ENCODE measurements at places on chromosomes 6 and 20.

DNA sequence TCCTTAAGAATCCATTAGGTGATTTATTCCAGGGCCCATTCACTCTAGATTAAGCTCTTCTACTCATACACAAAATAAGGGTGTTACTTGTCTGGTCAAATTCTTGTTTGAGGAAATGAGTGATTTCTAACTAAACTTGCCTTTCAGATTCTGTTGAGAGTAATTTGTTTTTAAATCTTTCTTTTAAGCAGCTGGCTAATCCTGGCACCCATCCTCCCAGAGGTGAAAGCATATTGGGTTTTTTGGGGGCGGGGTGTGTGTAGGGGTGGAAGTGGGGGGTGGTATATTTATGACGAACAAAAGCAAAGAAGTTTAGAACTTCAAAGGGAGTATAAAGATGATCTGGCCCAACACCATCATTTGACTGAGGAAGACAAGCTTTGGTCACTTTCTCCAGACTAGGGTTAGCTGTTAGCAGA lies 94.7 kb downstream of the RTN4IP1 start:
- DNase-seq: no peak

DNA sequence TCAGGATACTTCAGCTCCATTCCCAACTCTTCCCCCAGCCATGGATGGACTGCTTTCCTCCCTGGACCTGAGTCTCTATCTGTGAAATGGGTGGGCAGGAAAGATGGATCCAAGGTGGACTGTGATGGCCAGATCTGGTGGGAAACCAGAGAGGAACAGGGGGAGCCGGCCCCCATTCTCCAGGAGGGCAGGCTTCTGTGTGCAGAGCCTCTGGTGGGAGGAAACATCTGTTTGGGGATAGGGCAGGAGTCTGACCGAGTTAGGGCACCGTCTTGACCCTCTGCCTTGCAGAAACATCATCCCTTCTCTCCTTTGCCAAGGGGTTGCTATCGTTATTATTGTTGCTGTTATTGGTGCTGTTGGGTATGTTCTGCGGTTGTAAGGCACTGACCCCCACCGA lies 91.5 kb downstream of the TOX2 start:
- no peak for DNase-seq

GRCh38 chr6:113437566-113437965 lies 419.6 kb upstream of the MARCKS start:
- DNase-seq: no peak

GRCh38 chr20:44745598-44746366 lies at the start of gene KCNK15:
TSS of gene KCNK15 (plus strand) at chr20:44745865. CDS start at chr20:44745911, 46 bp downstream.
- peak; percentile 10 for DNase-seq

GRCh38 chr20:3420211-3420707 lies 12.8 kb upstream of the DNAAF9 start:
- peak; percentile 58 for DNase-seq

DNA sequence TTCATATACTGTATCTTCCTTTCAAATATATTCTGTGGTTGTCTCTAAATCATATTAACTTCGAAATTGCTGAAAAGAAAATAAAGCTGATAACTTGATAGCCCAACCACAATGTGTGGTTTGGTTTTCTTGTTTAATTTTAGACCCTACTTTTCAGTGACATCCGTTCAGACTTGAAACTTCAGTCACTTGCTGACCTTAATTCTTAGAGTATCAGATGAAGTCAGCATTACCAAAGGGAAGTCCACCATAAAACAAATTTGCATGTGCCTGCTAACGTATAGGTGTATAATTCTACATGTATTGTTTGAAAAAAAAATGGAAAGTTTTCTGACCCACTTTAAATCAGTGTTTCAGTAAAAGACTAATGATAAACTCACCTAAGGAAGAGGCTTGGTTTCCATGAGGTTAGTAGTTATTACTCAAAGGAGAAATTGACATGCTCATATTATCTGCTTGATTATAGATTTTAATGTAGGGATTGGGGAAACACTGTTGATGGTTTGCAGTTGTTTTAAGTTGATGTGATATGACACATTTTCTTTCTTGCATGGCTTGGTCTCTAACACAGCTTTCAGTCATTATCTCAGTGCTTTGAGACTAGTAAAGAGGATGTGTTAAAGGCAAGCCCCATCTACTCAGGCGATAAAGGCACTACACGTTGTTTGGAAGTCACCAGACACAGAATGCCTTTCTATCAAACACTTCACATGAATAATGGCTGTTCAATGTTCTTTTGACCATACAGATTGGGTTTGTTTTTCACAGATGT lies 5.2 kb upstream of the IL17A start:
- DNase-seq: no peak

DNA sequence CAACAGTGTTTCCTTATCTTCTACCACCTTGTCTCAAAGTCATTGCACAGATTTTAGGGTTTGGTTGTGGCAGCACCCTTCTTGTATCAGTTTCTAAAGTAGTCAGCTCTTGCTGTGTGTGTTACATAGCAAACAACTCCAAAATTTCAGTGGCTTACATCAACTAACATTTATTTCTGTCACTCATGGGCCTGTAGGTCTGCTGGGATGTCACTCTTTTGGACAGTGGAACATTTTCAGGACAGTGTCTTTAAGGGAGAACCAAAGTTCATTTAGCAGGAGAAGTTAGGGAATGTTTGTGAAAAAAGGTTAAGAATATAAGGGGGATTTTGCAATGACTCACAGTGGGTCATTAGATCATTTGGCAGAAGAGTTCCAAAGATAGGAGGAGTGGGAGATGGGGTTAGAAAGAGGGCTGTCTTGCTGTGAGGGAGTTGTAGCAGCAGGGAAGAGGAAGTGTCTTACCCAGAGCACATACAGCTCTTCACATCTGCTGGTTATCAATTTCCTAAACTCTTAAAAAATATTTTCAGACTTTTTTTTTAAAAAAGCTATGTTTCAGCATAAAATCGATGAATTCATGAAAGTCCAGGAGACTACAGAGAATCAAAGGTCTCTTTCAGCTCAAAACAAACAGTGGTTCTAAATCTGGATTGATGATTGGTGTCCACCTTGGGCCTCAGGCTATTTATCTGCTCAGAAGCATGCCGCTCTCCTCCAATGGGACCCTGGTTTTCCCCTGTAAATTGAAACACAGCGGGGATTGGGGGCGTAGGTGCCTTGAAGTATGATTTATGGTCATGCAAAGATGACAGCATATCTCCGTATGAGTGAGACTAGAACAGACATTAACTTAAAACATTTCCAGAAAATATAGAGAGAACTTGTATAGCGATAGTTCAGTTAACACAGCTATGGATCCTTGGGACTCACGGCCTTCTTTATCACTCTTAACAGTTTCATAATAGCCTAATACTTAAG lies 117.3 kb downstream of the B3GAT2 start:
- DNase-seq: no peak

GRCh38 chr6:129981598-129981997 lies 36.8 kb upstream of the L3MBTL3 start:
- no peak for DNase-seq

DNA sequence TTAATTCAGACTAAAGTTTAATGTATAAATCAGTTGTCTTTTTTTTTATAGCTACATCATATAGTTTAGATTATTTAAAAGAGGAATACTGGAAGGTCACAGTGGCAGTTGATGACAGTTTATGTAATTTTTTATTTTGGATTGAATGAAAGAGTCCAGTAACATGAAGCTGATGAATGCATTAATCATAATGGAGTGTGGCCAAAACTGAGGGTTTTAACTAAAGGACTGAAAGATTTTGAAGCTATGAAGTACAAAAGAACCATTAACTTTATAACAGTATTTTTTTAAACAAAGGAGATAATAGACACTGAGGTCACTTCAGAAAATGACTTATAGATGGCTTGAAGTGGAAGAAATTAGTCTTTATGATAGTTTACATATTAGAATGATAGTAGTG lies 41.3 kb downstream of the TRMT11 start:
- no peak for DNase-seq

GRCh38 chr6:43798688-43799444 lies 28.9 kb downstream of the VEGFA start:
- no peak for DNase-seq

DNA sequence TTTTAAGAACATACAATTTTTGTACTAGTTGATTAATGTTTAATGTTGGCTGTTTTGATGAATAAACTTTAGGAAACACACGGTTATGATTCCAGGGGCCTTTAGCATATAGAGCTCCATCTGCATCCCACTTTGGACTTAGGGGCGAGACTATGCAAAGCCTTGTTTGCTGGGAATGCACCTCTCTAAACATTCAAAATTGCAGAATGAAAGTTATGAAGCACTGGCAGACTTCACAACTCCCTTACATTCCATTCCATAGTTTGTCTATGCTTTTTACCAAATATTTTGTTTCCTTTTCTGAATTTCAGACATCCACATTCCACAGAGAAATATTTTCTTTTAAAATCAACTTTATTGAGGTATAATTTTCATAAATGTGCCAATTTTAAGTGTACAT lies 10.3 kb upstream of the TCP11 start:
- DNase-seq: no peak

GRCh38 chr6:116682334-116682712 lies 1.3 kb downstream of the KPNA5 start:
- DNase-seq: peak; percentile 19

GRCh38 chr20:21623074-21623780 lies 82.2 kb upstream of the PAX1 start:
- no peak for DNase-seq

- DNase-seq: no peak
Observed at GRCh38 chr20:52913650-52914387, 58.3 kb upstream of the TSHZ2 start.

DNA sequence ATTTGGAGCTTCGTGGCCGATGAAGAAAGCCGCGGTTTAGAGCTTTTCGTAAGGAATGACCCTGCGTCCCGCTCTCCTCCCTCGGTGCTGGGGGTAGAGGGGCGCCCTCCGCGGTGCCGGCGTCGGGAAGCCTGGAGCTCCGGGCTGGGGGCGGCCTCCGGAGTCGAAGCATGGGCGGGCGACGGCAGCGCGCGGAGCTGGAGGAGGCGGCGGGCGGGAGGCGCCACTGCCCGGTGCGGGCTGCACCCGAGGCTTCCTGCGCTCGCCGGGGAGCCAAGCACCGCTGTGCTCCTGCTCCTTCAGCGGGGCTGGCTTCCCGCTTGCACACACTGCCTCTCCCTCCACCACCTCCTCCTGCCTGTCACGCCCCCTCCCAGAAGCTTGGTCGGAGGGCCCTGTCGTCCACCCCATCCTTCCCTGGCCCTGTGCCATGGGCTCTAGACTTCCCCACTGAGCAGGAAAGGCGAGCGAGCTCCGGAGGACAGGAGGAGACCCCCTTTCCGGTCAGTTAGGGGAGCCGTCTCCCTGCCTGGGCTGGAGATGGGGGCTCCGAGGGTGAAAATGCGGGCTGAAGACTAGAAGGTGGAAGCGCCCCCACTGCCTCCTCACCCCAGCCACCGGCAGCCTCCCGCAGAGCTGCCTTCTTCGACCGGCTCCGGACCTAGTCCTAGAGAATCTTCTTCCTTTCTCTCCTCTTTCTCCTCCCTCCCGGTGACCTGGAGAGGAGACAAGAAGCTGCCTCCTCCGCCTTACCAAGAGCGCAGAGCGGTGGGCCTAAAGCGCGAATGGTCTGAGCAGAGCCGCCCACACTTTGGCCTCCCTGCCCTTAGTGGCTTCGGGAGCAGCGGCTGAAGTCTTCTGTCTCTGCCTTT lies 1.8 kb downstream of the CDH4 start:
- no peak for DNase-seq

DNA sequence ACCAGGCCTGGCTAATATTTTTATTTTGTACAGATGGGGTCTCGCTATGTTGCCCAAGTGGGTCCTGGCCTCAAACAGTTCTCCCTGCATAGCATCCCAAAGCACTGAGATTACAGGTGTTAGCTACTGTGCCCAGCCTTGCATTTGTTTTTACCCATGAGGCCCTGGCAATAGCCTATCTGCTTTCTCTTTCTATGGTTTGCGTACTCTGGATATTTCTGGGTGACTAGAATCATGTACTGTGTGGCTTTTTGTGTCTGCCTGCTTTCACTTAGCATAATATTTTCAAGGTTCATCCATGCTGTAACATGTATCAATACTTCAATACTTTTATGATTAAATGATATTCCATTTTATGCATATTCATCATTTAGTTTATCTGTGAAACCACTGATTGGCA lies 451.7 kb downstream of the GRIK2 start:
- no peak for DNase-seq

- no peak for DNase-seq
Observed at GRCh38 chr6:113560908-113561307, 296.2 kb upstream of the MARCKS start.

DNA sequence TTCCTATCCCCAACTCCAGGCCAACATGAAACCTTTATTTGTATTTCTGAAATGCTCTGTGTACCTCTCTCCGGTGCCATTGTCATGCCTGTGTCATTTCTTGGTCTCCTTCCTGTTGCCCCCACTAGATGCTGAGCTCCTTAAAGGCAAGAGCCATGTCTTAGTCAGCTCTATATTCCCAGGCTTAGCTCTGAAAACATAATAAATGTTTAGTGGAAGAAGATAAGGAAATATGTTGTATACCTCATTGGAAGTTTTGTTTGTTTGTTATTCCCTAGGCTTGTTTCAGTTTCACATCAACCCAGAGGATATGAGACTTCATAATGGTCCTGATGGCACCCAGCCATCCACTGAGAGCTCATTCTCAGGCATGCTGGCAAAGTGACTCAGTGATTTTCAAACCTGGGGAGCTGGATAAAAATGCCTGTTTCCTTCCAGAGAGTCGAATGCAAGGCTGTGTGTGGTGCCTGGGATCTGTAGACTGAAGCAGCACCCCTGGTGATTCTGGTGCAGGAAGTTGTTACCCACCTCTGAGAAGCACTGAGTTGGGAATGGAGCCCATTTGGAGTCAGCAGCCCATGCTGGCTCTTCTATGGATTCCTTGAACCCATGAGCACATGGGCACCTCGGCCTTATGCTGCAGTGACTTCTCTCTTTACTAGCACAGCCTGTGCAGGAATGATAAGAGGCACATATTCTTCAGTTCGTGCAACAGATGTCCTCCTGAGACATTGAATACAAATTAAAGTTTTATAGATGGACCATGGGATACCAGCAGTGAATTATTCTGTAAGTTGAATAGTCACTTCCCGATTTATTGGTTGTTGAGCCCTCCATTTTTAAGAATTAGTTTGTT lies 205.2 kb downstream of the FARS2 start:
- no peak for DNase-seq

- DNase-seq: no peak
Observed at GRCh38 chr20:44407402-44408184, 52.1 kb downstream of the HNF4A start.

GRCh38 chr6:18118330-18118729 lies 4.1 kb downstream of the NHLRC1 start:
- no peak for DNase-seq

DNA sequence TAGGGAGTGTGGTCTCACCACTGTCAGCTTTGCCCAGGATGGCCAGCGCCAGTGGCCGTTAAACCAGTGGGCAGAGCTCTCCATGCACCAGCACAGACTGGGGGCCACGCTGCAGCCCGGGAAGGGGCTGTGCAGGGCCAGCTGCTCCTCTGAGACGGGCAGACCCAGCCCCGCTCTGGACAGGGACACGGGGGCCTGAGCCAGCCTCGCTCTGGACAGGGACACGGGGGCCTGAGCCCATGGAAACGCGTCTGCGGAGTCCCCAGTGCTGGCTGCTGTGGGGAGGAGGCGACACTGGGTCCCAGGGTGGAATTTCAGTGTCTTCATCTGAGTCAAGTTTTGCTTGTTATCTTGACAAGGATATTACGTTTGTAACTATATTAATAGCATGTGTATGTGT lies 402.7 kb downstream of the CDH4 start:
- DNase-seq: no peak

GRCh38 chr6:168678077-168678476 lies 237.1 kb downstream of the SMOC2 start:
- DNase-seq: no peak
